ENCODE measurements at places on chromosomes 1 and 21.

- DNase-seq, result no peak
These were observed 249.8 kb downstream of the USH2A start for GRCh38 chr1:216173376-216173995.

DNA sequence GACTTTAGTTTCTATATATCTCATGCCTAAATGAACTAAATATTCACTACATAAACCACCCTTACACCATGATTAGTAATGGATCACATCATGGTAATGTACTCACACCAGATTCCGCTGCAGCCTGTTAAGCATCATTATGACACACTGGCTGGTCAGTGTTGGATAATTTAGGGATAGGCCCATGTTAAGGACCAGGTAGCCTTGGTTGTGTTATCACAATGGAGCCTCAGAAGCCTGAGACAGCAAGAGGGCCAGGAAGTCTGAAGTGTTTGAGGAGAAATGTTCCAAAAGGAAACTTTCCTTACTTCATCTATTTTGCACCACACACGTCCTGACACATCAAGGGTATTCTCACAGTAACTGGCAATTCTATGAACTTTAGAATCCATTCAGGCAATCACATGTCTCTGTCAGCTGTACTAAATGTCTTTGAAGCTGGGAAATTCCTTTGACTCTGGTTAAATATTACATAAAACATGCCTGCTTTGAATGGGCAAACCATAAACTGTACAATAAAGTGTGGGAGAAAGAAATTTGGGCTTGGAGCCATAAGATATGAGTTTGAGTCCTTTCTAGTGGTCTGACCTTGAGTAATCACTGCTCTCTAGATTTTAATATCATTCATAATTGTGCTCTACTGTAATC, 105.3 kb upstream of the DPT start:
- DNase-seq, result peak; percentile 62

DNA sequence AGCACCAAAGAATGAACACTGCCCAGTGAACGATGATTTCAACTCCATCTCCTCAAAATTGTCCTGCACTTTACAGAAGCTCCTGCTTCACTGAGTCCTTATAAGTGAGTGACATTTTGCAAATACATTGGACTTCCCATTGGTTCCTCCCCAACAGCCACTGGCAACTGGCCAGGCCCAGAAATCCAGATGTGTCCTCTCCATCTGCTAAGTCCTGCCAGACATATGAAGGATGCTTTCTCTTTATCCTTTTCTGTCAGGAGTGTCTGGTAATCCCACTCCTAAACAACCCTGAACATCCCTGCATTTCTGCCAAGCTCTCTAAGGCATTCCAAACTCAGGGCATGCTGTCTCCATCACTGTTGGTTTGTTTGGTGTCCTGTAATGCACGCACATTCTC, 271.8 kb downstream of the RRAGC start:
- DNase-seq, result no peak

DNA sequence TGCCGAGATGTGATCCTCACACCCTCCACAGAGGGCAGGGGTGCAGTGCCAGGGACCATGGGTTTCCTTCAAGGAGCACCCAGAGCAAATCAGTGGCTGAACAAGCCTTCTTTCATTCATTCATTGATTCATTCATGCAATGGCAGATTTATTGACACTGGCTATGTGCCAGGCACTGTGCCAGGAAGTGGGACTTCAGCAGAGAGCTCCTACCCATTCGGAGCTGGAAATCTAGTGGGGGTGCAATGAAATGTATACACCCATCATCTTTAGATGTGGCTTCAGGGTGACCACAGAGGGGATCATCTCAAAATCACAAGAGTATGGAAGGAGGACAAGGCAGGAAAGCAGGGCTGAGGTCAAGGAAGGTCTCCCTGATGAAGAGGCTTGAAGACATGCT, 18.9 kb downstream of the SLC6A9 start:
- peak; percentile 58 for DNase-seq

- no peak for DNase-seq
These were observed 222.6 kb downstream of the COL24A1 start for GRCh38 chr1:85933961-85934360.

GRCh38 chr1:9605946-9606455, 17.3 kb downstream of the TMEM201 start:
- DNase-seq, result no peak

- no peak for DNase-seq
These were observed 22.4 kb downstream of the LY9 start for GRCh38 chr1:160818207-160818937.

GRCh38 chr1:150321826-150322166, 463 bp downstream of the PRPF3 start:
- no peak for DNase-seq

- no peak for DNase-seq
These were observed 91.5 kb upstream of the ESRRG start for GRCh38 chr1:216814576-216815259.

DNA sequence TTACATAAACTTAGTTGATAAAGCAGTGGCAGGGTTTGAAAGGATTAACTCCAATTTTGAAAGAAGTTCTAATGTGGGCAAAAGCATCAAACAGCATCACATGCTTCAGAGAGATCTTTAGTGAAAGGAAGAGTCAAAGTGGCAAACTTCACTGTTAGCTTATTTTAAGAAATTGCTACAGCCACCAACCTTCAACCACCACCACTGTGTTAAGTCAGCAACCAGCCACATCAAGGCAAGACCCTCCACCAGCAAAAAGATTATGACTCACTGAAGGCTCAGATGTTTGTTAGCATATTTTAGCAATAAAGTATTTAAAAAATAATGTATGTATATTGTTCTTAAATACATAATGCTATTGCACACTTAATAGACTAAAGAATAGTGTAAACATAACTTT, 21.3 kb upstream of the MAGI3 start:
- no peak for DNase-seq

DNA sequence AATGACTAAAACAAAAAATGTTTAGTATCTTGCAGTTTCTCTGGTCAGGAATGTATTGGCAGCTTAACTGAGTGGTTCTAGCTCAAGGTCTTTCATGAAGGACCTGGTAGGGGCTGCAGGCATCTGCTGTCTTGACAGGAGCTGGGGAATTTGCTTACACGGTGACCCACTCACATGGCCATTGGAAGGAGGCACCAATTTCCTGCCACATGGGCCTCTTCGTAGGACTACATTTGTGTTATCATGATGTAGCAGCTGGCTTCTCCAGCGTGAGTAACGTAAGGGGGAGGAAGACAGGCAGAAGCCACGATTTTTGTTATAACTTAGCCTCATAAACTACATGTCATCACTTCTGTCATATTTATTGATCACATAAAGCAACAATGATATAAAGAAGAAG, 376.3 kb downstream of the AMY1C start:
- no peak for DNase-seq

DNA sequence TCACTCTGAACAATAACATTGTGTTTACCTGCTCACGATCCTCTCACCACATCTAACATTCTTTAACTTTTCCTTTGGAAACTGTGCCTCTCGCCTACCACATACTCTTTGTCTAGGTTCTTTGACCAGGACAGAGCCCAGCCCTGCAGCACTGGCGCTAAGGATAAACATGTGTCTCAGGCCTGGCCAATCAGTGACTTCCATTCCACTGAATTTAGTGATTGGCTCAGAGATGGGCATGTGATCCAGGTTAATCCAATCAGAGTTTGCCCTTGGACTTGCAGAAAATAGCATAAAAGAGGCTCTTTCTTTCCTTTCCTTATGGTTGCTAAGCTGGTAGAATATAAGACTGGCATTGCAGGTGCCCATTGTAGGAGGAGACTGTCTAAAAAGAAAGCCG, 605.7 kb downstream of the MATN1 start:
- no peak for DNase-seq

DNA sequence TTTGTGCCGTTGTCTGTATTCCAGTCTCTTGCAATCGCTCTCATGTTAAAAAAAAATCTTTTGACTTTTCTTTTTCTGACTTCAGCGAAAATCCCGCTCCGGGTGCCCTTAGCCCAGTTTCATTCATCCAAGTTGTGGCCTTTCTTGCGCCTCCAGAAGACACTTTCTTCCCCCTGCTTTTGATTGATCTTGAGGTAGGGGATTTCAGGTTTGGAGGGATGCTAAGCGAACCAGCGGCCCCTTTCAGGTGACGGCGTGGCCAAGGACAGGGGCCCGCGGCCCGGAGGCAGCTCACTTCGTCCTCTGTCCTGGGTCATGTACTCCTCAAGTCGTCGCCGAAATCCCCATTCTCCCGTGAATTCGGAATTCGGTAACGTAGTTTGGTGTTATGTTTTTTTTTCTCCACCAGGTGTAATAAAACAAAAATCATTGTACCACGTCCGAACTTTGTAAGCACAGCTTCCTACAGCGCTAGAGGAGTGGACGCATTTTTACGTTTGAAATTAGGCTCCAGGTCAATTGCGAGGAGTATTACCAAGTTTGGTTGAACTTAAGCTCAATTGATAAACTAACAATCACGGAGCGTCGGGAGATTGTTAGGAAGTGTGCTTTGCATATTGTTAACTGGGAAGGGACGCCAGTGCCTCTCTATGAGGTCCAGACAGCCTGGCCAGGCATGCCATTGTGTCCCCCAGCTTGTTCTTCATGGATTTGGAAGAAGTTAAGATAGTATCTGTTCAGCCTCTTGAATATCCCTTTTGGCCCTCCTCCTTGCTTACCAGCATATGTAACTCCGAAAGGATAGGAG, 1.1 kb downstream of the MRPS6 start:
- DNase-seq, result no peak

GRCh38 chr1:167981933-167982332, 45.1 kb upstream of the MPC2 start:
- no peak for DNase-seq

DNA sequence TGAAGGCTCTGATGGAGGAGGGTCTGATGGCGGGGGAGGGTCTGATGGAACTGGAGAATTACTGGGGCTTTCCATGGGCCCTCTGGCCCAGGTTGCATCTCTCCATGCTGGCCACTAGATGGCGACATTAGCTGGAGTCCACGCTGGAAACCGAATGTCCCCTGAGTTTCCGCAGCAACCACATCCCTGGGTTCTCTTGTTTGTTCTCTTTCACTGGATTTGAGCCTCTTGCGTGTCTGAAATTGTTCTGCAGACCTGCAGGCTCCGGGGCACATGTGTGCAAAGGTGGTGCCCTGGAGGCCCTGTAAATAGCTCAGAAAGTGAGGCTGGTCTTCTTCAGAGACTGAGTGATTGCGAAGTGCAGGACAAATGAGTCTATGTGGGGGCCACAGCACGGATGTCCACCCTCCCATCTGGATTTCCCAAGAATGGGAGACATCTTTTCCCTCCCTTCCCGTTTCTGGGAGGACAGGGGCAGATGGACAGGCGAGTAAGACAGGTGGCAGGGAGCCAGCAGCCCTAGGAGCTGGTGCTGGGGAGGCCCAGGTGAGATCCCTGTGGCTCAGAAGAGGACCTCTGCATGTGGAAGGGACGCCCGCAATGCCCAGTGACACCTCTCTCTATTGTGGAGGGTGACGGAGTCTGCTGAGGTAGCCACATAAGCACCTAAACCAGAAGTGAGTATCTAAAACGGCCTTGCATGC, 73.2 kb upstream of the ABCG1 start:
- peak; percentile 77 for DNase-seq

- DNase-seq, result peak; percentile 74
These were observed 27.6 kb downstream of the SKI start for GRCh38 chr1:2255420-2256369.

- no peak for DNase-seq
These were observed 14.5 kb upstream of the DDAH1 start for GRCh38 chr1:85479491-85479890.

GRCh38 chr1:97806326-97806725, 114.5 kb downstream of the DPYD start:
- no peak for DNase-seq

DNA sequence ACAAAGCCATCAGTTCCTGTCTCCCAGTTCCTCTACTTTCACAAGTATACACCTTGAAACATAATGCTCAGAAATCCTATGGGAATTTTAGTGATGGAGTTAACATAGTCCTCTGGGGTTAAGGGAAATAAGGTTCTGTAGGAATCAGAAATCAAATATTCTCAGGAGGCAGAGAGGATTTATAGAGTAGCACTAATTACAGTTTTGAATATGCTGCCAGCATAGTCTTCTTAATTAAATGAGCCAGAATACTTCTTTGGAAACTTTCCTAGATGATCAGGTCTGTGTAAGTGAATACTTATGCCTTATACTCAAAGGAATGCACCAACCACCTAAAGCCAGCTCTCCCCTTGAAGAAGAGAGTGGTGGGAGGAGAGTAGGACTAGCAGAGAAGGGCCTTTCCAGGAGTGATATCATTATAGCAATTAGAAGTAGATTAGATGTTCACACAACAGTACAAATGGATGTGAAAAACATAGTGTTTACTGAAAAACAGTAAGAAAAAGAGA, 31.4 kb upstream of the DIRAS3 start:
- no peak for DNase-seq

All from SW480 (cell line).